ENCODE measurements at places on chromosomes 2 and 18.

DNA sequence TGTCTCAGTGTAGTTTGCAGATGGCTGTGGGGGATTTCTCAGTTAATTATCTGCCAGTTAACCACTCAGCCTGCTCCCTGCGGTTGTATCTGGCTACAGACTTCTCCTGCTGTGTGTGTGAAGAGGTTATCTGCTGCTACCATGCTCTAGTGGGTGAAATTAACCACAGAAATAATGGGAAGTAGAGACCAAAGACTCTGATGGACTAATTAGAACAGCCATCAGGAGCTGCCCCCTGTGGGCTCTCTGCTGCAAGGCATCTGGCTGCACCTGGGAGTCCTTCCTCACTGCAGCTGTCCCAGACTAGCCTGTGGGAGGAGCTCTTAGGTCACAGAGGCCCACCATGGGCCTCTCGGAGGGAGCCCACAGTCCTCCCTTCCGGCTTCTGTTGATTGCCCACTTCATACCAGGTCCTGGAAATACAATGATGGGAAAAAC lies 66.6 kb downstream of the CTIF start:
- peak; percentile 29 for DNase-seq

GRCh38 chr2:102892698-102893310 lies 131.0 kb downstream of the TMEM182 start:
- DNase-seq = no peak

GRCh38 chr2:49490710-49491109 lies 336.4 kb upstream of the FSHR start:
- no peak for DNase-seq

- DNase-seq = no peak
Measured at GRCh38 chr2:239006622-239007285, 158.9 kb downstream of the TWIST2 start.

DNA sequence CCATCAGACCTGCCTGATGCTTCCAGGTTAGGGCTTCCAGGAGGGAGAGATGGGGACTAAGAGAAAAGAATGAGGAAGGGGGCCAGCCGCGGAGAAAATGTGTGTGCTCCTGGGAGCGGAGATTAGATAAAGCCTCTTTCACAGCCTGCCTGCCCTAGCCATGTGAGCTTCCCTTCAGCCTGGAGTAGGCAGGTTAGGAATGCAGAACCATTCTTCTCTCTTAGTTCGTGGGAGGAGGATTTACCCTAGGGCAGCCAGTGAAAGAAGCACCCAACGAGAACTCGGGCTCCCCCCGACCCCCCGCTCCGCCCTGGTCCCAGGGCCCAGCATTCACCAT lies 36.1 kb downstream of the POMC start:
- no peak for DNase-seq

- no peak for DNase-seq
Measured at GRCh38 chr18:35495536-35496314, 2.0 kb downstream of the INO80C start.

GRCh38 chr2:85234868-85235267 lies 92.9 kb downstream of the TGOLN2 start:
- DNase-seq = no peak

- DNase-seq = no peak
Measured at GRCh38 chr18:72830109-72830508, 37.7 kb downstream of the NETO1 start.

DNA sequence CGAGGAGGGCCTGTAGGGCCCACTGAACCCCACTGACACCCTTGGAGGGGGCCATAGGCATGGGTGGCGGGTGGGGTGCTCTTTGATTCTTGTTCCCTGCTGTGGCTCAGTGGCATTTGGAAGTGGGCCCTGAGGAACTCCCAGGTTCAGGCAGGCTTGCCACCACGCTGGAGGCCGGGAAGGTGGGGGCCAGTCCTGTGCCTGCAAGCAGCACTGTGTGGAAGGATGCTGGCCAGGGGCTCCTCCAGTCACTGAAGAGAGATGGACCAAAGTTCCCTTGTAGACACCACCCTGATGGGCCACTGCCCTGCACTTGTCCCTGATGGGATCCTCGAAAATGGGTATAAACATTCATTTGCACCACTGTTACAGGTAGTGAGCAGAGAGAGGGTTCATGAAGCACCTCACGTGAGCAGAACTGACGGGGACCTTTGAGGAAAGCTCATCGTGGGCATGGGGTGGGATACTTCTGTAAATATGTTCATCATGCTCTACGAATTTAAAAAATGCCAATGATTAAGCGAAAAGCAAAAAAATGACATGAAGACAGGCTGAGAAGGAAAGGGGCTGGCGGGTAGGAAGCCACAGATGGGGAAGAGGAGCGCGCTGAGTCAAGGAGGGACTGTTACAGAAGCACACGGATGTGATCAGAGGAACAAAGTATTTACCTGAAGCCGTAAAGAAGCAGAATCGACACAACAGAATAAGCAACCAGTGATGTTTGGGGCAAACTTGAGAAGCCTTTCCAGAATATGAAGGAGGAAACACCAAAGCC lies 45.2 kb upstream of the ASB1 start:
- no peak for DNase-seq

DNA sequence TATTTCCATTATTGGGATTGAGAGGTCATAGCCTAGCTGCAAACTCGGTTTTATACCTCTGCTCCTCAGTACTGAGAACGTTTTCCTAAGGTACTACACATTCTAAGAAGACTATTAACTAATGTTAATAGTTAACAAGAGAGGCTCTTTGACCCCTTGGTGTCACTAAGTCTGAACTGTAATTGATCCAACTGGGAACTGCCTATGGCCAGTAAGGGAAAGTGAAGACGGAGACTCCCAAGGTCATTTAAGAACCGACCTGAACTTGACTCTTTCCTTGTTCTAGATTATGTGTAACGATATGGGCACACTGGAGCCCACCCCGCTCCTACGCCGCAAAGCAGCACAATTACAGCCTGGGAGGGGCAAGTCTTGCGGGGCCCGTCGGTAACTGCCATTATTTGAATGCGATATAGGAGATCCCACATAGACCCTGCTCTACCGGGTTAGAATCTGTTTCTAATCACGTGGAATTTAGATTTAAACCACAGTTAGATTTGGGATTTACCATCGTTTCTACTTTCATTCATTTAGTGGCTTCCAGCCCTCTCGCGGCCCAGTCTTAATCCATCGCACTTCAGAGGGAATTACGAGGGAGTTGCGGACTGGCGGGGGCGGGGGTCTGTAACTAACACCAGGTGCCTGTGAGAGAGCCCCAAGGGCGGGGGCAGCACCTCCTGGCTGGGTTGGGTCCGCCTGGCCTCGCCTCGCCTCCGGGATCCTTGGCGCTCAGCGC lies 84.1 kb upstream of the EPB41L3 start:
- no peak for DNase-seq

DNA sequence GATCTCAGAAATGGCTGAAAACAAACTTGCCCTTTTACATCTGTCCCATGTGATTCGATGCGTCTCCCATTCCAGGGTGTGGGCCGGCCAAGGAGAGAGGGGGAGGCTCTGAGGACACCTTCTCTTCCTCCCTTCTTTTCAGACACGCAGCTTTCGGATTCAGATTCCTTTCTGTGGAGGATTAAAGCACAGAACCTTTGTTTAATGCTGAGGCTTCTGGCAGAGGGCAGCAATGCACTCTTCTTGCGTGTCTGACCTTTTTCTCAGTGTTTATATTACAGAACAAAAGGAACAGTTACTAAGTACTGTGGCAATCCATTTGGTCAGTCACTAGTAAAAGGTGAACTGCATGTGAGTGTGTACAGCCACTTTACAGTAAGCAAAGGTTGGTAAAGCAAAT lies 268.9 kb upstream of the CCDC68 start:
- no peak for DNase-seq

DNA sequence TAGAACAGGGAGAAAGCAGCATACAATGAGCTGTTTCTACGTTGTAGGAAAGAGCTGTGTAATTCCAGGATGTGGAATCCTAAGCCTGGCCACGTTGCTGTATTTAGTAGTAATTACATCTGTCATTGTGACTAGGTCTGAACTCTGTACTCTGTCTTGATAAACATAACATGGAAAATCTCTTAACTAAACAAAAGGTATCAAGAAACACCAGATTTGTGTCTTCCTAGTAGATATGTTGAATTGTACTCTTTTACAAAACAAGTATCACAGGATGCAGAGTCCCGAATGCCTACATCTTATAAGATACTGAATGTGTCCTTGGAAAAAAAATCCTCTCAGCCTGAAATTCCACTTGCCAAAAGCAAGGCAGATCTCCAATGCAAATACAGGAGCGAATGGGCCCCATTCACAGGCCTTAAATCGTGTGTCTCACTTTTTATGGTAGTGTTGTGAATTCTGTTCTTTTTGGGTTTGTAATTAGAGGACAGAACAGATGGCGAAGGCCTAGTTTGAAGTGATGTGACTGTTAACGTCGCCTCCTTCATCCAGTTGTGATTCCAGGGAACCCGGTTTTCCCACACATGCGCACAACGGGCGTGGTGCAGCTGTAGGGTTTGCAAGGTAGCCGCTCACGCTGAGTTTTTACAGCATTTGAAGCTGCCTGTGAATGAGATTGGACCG lies 246.5 kb downstream of the GBX2 start:
- DNase-seq = no peak

DNA sequence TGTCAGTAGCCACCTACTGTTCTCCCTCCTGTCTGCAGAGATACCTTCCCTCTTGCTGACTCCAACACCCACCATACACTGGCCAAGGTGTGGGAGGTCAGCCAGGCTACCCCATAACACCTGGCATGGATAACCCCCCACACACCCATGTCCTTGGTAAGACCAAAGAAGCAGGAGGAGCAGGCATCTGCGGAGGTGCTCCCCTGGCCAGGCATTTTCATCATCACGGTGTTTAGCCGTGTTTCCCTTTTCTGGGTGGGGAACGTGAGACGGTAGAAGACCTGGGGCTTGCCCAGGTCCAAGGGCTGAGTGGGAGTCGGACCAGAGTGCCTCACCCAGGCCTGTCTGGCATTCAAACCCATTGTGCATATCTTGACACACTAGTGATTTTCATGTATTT lies 150.3 kb downstream of the SMAD7 start:
- no peak for DNase-seq

- DNase-seq = no peak
Measured at GRCh38 chr2:193240752-193241151, 1046.0 kb upstream of the TMEFF2 start.

DNA sequence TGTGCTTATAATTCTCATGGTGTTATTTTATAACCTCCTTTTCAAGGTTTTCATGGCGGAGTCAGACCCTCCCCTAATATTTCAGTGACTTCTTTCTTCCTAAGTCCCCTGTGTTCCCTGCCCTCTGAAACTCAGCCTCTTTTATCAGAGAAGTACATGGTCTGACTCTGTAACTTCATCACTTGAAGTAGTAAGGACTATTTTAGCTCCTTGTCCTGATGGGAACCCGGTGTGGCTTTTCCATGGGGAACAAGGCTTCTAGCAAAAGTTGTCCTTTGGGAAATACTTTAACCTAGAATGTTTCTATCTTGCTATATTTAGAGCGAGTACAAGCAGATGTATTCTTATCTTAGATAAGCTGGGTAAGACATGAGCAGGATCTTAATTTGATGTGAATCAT lies 117.5 kb downstream of the TRIB2 start:
- no peak for DNase-seq

DNA sequence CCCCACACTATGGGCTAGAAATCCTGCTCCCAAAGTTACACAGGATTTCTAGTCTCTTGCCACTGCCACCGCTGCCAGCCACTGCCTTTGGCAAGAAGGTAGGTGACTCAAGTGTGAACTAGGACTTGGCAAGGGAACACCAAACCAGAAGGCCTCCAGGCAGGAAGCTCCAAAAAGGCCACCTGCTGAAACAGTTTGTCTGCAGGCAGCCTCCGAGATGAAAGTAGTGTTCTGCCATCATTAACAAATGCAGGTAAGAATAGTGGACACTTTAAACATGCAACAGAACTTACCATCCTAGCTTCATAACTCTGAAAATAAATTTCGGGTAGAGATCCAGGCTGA lies 3.9 kb downstream of the ANKRD44 start:
- DNase-seq = no peak

GRCh38 chr2:43563679-43564078 lies 32.2 kb downstream of the THADA start:
- no peak for DNase-seq

DNA sequence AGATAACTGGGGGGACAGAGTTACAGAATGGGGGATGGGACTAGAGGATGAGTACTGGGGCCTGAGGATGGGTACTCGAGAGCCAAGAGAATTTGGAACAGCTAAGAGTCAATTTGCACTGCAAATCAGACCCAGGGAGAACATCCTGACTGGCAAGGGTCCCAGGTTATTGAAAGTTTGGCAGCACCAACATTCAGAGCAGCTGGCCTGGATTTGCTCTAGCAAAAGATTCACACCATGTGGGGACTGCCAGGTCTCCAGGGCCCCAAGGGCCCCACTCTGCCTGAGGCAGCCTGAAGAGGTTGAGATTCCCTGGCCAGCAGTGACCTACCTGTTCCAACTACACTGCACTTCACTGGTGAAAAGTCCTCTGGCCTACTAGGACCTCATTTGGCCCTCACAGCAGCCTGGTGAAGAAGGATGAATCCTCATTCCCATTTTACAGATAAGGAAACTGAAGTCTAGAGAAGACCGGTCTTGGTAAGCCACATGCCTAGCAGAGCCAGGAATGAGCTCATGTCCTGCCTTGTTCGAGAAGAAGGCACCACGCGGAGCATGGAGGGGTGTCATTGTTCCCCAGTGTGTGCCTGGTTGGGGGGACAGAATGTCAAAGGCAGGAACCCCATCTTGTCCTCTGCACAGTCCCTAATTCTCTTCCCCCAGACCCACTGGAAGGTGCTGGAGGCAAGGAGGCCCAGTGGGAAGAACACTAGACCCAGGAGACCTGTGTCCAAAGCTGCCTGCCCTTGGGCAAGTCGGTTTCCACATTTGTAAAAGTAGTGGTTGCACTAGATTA lies 258.6 kb downstream of the TNS1 start:
- no peak for DNase-seq

- DNase-seq = no peak
Measured at GRCh38 chr2:150742094-150742493, 254.6 kb upstream of the RND3 start.

- no peak for DNase-seq
Measured at GRCh38 chr18:2656237-2656980, 883 bp downstream of the SMCHD1 start.

- peak; percentile 4 for DNase-seq
Measured at GRCh38 chr18:33839452-33840211, 261.6 kb downstream of the ASXL3 start.

DNA sequence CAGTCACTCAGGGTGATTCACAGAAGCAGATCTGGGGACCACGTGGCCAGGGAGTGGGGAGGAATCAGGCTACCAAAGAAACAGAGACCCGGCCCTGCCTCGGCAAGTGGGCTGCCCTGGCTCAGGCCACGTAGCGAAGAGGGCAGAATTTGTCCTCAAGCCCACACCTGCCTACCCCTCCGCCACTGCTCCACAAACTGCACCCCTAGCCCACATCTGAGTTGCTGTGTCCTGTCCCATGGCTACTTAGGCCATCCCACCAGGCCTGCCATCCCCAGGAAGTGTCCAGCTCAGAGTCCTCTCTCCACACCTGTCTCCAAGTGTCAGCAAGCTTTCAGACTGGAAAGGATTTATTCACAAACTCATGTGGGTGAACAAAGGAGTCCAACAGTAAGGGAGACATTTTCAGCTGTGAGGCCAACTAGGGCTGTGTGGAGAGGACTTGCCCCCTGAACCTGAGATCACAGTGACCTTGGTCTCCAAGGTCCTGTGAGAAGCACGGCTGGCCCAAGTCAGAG lies 31.7 kb upstream of the ASPRV1 start:
- no peak for DNase-seq

Data from HCT116 (cell line).